ENCODE measurements at places on chromosomes 4 and X.

GRCh38 chrX:16039834-16040233 lies 83.5 kb upstream of the GRPR start:
- no peak for DNase-seq

DNA sequence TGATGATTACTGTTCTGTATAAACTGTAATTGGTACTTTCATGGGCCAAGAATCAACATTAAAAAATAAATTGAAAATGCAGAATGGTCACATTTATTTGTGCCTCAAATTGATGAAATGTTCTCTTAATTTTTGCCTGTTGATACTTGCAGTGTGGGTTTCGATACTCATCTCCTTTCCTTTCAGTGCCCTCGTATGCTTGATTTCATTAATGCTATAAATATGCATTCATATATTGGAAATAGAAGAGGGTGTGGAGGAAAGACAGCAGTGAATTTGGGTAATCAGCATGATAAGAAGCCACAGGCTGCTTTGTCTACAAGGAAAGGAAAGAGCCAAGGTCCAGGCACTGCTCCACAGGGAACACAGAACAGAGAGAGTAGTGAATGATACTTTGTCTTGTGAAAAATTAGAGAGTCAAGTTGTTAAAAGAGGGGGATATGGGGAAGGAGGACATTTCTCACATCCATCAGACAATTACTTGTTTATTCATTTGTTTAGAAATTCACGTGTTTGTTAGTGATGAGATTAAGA lies 1.0 kb upstream of the DDX60 start:
- DNase-seq, result no peak

GRCh38 chr4:136329042-136329662 lies 1203.1 kb downstream of the PCDH18 start:
- DNase-seq, result no peak

GRCh38 chrX:31227250-31227649 lies 155.4 kb upstream of the FTHL17 start:
- no peak for DNase-seq

DNA sequence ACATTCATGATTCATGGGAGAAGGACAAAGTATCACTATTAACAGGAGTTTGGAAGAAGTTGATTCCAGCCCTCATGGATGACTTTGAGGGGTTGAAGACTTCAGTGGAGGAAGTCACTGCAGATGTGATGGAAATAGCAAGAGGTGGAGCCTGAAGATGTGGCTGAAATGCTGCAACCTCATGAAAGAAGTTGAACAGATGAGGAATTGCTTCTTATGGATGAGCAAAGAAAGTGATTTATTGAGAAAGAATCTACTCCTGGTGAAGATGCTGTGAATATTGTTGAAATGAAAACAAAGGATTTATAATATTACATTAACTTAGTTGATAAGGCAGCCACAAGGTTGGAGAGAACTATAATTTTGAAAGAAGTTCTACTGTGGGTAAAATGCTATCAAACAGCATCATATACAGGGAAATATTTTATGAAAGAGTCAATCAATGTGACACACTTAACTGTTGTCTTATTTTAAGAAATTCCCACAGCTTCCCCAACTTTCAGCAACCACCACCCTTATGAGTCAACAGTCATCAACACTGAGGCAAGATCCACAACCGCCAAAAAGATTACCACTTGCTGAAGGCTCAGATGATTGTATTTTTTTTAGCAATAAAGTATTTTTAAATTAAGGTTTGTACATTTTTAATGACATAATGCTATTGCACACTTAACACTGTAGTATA lies 302.6 kb downstream of the CBLL2 start:
- DNase-seq, result no peak

DNA sequence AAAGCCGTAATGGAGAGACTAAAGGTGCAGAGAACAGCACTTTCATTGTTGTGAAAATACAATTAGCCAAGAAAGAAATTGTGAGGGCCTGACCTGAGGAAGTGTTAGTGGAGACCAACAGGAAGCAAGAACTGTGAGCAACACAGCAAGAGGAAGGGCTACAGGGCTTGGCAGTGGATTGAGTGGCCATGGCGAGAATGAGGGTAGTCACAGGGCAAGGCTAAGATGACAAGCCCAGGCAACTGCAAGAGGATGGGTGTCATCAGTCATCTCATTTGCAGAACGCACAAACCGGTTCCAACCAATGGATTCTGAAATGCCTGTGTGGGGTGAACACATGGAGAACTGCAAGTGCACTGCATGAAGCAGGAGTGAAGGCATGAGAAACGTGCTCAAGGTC lies 3.6 kb downstream of the SLC10A6 start:
- no peak for DNase-seq

- no peak for DNase-seq
Observed at GRCh38 chrX:154526901-154527675, 11.1 kb upstream of the FAM3A start.

GRCh38 chr4:24655971-24656370 lies 71.6 kb upstream of the DHX15 start:
- DNase-seq, result no peak

DNA sequence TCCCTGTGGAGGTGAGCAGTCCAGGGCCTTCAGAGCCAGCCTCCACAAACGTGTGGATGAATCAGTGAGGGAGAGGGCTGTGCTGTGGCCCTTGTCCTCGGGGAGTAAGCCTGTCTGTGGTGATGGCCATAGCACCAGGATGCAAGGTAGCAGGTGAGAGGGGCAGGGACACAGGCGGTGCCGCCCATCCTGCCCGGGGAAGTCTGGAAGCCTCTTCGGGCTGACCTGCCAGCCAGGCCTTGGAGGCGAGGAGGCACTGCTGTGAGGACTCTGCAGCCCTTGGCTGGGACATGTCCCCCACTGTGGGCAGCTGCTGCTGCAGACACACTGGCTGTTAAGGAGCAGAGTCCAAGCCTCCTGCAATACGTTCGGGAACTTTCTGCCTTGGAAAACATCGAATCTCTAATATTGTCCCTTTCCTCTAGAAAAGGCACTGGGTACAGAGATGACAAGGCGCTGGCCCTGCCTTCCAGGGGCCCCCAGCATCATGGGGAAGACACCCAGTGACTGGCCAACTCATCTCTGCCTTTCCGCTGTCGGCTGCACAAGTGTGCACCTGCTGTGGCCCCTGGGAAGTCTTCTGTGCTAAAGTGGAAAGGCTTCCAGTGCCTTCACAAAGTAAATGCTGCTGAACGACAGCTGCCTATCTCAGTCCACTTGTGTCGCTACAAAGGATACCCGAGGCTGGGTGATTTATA lies 101.4 kb downstream of the ADRA2C start:
- DNase-seq, result no peak

DNA sequence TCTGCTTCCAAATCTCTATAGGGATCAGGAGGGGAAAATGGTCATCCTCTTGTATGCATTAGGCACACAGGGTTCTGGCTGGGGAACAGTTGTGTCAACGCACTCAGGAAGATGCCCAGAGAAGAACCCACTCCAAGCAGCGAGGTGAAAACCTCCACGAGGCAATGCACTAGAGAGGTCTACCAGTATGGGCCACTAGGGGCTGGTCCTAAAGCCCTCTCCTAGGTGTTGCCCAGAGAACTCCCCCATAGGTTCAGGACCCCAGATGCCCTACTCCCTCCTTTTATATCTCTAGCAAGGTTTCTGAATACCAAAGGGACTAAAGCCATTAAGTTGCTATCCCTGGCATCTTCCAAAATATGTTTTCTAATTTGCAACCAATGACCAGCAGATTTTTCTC lies 142.7 kb upstream of the NLGN4X start:
- no peak for DNase-seq

- no peak for DNase-seq
Observed at GRCh38 chr4:173516621-173517524, 13.2 kb downstream of the HAND2 start.

GRCh38 chrX:153854702-153855101 lies 24.4 kb upstream of the PDZD4 start:
- no peak for DNase-seq

DNA sequence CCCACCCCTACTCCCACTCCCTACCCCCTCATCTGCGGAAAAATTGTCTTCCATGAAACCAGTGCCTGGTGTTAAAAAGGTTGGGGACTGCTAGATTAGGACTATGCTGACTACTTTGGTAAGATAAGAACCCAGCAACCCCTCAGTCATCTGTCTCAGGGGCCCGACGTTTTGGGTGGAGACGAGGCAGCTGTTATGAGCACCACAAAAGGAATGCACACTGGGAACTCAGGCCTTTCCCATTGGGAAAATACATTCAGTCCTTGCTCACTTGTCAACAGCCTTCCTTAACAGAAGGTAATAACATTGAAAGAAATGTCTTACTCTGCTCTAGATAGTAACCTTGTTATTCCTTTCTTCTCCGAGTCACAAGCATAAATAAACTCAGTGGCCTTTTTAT lies 310.8 kb downstream of the AFF2 start:
- no peak for DNase-seq
